ENCODE measurements at places on chromosomes 4 and X.
A peak's percentile ranks its signal among the peaks of the same experiment; 100 is the strongest.

- no peak for DNase-seq
Observed at GRCh38 chrX:50967736-50968135, 57.2 kb downstream of the BMP15 start.

DNA sequence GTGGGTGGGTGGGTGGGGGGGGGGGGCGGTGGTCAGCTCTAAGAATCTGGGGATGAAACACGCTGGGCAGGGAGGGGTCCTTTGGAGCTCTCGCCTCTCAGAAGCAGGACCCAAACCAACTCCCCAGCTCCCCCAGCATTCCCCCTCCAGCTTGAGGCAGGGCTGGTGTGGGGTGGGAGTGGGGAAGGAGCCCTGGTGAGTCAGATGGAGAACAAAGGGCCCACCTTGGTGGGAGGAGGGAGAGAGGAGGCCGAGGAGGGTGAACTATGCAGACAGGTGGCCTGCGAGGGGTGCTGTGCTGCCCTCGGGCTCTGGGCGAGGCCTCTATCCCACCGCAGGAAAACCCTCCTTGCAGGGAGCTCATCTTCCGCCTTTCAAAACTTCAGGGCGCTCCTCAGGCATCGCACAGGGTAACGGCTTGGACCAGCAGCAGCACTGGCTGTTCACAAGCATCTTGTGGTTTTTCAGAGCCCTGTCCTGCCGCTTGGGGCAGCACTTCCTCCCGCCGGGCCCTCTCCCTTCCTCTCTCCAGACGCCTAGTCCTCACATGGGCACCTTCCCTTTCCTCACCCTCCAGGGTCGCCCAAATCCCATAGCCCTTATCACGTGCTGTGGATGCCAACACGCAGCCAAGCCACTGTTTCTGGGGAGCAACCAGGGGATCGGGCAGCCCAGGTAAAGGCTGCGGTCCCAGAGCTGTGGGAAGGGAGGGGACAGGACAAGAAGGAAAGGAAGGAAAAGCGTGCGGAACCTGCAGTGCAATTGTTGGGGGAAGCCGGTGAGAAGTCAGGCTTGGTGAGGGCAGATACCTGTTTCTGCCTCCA is 34.0 kb upstream of the GRPEL1 start:
- DNase-seq: peak; percentile 81

DNA sequence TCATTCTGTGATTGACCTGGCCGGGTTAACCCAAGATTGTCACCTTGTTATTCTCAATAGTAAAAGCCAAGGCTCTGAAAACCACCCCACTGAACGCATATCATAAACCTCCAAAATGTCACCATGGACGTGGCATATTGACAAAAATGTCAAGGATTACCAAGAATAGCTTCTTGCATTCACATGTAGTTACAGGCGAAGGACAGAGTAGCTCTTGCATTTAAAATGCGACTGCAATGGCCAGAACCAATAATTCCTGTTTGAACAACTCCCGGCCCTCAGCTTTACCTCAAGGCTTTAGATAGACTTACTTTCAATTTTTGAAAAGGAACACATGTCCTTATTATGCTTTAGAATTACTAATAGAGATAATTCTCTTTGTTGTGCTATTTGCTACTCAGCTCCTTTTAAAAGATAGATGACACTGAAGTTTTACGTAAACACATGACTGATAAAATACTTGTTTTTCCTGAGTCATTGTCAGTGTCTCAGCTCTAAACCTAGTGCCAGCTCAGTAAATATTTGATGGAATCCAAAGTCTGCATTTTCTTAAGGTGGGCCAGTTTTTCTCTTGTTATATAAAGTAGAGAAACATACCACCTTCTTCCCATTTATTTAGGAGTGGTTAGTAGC is 66.3 kb downstream of the CLDN34 start:
- no peak for DNase-seq

GRCh38 chr4:141503260-141503659 is 133.1 kb upstream of the IL15 start:
- DNase-seq: no peak

GRCh38 chr4:139736661-139737060 is 71.0 kb downstream of the MGST2 start:
- DNase-seq: peak; percentile 26

DNA sequence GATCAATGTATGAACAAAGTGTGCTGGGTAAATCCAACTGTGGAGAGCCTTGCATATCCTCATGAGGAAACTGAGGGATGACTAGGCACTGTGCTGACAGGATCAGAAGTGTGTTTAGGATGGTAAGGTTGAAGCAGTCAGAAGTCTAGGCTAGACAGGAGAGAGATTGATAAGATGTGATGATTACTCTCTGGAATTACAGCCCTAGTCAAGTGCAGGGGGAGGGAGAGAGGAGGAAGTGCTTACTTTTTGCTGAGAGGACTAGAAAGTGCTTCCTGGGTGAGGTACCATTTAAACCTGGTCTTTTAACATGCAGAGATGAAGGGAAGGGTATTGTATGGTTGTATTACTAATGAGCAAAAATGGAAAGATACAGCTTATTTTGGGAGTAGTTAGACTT is 23.7 kb downstream of the FHIP1A start:
- DNase-seq: no peak

DNA sequence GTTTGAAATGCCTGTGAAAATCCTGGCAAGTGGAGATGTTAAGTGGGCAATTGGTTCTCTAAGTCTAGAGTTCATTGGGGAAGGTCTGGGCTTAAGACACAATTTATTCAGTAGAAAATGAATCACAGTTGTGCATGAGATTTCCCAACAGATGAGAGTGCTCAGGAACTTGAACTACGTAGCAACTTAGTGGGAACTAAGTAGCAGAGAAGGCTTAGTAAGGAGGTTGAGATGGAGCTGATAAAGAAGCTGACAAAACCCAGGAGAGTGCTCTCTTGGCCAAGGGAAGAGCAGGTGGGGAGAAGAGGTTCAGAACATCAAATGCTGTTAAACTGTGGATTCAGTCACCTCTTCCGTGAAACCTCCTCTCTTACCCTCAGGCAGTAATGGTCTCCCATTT is 33.0 kb downstream of the AFF1 start:
- DNase-seq: no peak

GRCh38 chr4:76892601-76893000 is 5.3 kb downstream of the SOWAHB start:
- DNase-seq: no peak

- peak; percentile 35 for DNase-seq
Observed at GRCh38 chr4:81350040-81350439, 121.7 kb downstream of the RASGEF1B start.

GRCh38 chr4:156501962-156502361 is 469.6 kb downstream of the PDGFC start:
- no peak for DNase-seq

- DNase-seq: peak; percentile 74
Observed at GRCh38 chr4:87985097-87985886, 9.8 kb downstream of the SPP1 start.

GRCh38 chr4:143127621-143128020 is 57.1 kb upstream of the USP38 start:
- peak; percentile 85 for DNase-seq

GRCh38 chr4:165368114-165368513 is 10.7 kb upstream of the CPE start:
- no peak for DNase-seq

- DNase-seq: no peak
Observed at GRCh38 chr4:94244087-94244828, 36.6 kb downstream of the SMARCAD1 start.

GRCh38 chr4:158870626-158871334 is 102.0 kb downstream of the FNIP2 start:
- peak; percentile 42 for DNase-seq

DNA sequence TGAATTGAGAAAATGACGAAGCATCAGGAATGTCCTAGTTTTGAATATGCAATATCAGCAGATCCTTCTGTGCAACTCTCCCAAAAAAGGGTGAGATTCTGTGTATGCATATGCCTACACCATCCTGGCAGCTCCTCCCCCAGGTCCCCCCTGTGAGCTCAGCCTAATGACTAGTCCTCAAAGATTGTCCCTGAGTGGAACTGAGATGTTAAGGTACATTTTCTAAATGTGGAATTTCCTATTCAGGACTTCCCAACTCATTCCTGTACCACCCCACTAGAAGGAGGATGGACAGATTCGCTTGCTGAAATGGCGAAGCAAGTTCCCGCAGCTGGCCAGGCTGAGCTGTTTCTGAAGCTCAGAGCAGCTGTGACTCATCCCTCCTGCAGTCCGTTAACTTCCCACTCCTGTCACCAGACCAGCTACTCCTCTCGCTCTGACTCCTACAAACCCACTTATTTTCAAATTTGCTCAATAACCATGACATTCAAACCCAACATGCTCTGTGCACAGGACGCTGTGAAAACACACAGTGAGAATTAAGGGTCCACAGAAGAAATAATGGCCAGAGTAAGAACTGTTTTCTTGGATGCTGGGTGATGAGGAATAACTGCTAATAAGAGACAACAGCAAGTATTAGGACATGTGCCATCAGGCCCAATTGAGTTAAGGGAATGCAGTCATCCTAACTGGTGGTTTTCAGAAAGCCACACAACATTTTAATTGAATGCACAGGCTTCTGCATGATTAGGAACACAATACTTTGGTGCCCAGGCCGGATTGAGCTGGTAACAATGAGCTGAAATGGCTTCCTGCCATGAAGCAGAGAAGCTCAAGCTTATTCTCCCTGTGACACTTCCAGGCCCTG is 40.0 kb upstream of the IRF2 start:
- DNase-seq: no peak

DNA sequence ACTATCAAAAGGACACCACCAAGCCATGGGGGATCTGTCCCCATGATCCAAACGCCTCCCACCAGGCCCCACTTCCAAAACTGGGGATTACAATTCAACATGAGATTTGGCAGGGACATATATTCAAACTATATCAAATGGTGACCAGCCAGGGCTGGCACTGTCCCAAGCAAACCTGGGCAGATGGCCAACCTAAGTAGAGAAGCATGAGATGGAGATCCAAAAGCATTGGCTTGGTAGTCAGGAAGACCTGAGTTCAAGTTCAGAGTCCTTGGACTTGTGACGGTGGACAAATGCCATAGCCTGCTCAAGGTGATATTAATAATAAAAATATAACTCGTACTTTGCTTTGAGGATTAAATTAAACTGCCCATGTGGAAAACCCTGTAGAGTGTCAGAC is 79.2 kb upstream of the HS3ST1 start:
- no peak for DNase-seq

Data from NCI-H82 (cell line).